Hematopoietic multipotent progenitor cell treated with erythropoietin and hydrocortisone succinate and interleukin-3 and kit ligand, for 17 days (in vitro differentiated cells): ENCODE measurements at places on chromosomes 6 and 20.

GRCh38 chr20:51715856-51716185, 52.4 kb downstream of the ATP9A start:
- no peak for DNase-seq

DNA sequence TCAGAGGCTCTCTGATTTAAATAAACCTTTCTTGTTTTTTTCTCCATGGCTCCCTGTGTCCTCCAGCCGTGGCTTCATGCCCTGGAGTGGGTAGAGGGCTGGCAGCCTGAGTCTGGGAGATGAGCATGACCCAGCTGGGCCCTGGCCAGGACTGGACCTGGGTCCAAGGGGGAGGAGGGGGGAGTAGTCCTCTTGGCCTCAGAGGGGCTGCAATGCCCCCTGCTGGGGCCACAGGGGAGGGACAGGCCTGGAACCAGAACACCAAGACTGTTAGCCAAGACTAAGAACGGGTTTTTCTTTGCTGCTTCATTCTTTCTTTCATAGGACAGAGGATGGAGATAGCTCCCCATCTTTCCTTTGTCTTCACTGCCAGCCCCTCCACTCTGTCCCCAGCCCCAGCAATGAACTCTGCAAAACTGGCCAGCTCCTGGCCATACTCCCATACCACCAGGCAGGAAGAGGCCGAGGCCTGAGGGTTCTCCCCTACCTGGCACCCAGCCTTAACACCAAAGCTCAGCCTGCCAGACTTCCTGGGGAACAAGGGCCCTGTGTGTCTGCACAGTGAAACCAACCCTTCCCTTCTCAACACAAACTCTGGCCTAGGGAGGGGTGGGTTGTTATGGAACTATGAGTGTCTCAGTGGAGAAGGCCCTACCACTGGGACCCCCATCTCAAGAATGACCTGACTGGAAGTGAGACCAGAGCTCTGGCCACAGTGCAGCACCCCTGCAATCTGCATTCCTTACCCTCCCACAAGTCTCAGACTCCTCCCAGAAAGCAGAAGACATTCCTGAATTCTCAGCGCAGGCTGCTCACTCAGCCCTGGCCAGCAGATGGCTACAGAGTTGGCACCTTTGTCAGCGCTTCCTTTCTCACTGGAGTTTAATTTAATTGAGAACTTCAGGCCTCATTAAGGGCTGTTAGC, 11.0 kb downstream of the SLC29A1 start:
- peak; percentile 76 for DNase-seq

DNA sequence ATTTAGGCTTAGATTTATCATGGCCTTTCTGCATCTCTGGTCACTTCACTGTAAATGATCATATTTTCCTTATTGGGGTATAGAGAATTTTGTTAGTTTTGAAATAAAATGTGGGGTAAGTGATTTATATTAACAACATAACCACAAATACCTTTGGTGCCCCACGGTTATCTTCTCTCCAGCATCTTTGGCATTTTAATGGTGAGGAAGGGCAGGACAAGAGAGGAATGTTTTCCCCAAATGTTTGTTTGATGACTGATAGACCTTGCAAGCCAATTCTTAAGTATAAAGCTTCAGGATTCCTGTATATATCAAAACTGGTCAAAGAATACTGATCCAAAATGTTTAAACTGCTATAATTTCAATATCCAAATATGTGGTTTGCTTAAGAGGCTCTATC, 171.6 kb upstream of the SMLR1 start:
- no peak for DNase-seq

- no peak for DNase-seq
Observed at GRCh38 chr20:1255675-1256074, 10.4 kb upstream of the SNPH start.

DNA sequence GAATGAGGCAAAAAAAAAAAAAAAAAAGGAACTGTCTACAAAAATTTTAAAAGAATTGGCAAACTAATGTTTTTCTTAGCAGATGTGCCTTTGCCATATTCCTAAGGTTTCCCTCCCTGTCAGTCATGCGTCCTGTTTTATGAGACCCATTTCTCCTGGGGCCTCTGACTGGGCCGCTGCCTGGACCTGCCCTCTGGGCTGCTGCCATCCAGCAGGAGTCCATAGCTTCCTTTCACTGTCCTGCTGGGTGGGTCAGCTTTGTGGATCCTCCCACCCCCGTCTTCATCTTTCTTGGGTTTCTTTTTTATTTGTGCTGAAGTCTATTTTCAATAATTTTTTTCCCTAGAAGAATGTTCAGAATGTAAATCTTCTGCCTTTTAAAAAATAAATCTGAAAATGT, 110.8 kb upstream of the SCP2D1 start:
- DNase-seq, result no peak
